Common myeloid progenitor, CD34-positive (primary cell): ENCODE measurements at places on chromosomes 16 and 17.

- no peak for DNase-seq
Observed at GRCh38 chr16:77300256-77300655, 101.0 kb downstream of the SYCE1L start.

DNA sequence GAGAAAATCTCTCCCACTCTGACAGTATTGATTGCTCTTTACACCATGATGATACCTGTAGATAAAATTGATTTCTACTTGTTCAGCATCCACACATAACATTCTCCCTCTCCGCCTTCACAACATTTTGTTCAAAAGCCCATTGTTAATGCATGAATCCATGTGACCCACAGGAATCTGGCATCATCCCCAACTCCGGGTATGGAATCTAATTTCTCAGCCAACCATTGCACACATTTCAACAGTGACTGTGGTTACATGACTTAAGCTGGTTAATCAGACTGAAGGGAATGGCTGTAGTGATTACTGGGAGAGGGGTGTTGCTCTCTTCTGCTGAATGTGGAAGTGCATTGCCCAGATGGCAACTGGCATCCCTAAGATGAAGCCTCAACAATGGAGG is 161.4 kb upstream of the C16orf82 start:
- DNase-seq, result no peak

GRCh38 chr16:56847173-56847910 is 17.7 kb upstream of the SLC12A3 start:
- no peak for DNase-seq

DNA sequence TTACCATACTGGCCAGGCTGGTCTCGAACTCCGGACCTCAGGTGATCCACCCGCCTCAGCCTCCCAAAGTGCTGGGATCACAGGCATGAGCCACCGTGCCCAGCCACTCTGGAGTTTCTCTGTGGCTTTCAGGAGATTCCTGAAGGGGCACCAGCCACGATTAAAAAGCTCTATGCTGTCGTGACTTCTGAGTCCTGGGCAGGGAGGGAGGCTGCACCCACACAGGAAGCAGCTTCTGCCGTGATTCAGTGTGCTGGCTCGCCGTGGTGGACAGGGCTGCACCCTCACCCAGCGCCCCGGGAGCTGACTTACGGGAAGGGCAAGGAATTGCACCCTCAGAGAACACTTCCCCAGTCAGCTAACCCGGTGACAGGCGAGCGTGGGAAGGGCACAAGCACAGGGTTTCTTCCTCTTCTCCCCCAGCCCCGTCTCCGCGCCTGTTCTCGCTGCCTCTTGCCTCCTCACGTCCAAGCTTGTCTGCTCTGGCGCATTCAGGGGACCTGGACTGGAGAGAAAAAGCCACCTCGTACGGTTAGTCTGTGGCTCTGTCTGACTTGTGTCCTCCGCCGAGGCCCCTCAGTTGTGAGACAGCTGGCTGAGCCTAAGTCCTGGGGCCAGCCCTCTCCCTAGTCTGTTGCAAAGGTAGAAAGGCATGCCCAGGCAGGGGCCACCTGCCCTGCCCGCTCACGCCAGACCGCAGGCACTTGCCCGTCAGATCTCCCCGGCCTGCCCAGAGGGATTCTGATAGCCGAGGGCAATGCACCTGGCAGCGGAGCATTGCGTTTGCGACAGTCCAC is 145.0 kb downstream of the SEC14L1 start:
- peak; percentile 40 for DNase-seq
